ENCODE measurements at places on chromosomes 16 and 17.

GRCh38 chr17:27810902-27811557 is 10.7 kb upstream of the NOS2 start:
- DNase-seq, result no peak

GRCh38 chr17:15650741-15651582 is 31.5 kb upstream of the FBXW10B start:
- DNase-seq, result no peak

- no peak for DNase-seq
These were observed 405.9 kb downstream of the CNTNAP4 start for GRCh38 chr16:76683051-76683450.

DNA sequence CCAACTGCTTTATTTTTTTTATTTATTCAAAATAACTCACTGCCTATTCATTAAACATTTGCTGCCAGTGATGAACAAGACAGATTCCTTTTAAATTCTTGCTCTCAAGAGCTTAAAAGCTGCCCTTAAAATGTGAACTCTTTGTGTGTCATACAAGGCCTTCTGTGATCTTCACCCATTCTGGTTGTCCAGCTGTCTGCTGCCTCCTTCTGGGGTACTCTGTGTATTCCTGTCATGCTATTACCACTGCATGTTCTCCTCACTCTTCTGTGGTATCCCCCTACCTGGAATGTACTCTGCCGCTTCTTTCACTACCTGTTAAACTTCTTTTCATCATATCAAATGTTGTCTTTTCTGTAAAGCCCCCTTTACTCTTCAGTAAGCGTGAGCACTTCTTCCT is 165.8 kb downstream of the CHD9 start:
- no peak for DNase-seq
